SIG-M5 (cell line): ENCODE measurements at places on chromosomes 3 and 15.

DNA sequence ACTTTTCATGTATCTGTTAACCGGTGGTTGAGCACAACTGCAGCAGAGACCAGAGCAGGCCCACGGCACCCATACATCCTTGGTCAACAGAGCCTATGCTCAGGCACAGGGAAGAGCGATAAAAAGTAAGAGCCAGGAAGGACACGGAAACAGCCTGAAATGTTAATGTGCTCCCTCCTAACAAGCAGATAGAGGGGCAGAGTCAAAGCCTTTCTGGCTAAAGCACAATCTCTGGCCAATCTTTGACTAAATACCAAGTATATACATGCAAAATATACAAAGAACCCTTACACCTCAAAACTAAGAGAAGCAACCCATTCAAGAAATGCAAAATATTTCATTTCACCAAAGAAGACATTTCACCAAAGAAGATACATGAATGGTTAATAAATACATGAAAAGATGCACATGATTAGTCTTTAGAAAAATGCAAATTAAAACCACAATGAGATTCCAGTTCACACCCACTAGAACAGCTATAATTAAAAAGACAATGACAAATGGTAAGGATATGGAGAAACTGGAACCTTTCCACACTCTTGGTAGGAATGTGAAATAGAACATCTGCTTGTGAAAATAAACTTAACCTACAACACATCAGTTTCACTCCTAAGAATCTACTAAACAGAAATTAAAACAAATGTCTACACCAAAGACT is 88.0 kb downstream of the OSBPL10 start:
- DNase-seq = no peak

- DNase-seq = no peak
Observed at GRCh38 chr3:29282427-29283230, 1.8 kb downstream of the RBMS3 start.

GRCh38 chr3:64924961-64925360 is 237.2 kb upstream of the ADAMTS9 start:
- no peak for DNase-seq

DNA sequence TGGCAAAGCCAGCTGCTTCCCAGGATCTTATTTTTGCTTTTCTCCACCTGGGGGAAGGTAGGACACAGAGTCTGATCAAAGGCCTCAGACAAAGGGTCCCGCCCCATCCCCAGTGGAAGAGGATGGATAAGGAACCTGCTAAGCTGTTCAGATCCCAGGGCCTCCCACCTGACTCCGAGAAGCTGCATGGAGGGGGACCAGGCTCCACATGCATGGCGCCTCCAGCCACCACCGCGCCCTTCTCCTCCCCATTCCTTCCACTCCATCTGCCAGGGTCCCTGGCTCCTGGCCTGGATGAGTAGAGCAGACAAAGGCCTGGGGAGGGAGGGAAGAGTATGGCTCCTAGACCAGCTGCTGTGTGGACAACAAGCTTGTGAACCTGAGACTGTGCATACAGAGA is 20.0 kb upstream of the CRABP1 start:
- no peak for DNase-seq

GRCh38 chr3:138371070-138371965 is 22.9 kb downstream of the MRAS start:
- DNase-seq = no peak

DNA sequence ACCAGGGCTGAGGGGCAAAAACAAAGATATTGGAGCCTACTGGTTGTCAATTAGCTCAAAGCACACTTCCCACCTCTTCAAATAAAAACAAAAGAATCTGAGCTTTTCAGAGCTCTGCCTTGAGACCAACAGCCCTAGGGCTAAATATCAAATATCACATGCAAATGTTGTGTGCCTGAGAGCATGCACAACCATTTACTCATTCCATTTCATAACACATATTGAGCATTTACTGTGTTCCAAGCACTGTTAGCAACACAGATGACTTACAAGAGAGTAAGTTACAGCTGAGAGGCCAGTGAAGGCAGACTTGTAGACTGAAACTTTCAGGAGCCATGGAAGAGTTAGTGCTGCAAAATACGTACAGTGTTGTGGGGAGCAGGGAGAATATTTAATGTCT is 222.4 kb downstream of the CPNE4 start:
- DNase-seq = no peak

- no peak for DNase-seq
Observed at GRCh38 chr3:134477938-134478337, 7.8 kb downstream of the ANAPC13 start.

DNA sequence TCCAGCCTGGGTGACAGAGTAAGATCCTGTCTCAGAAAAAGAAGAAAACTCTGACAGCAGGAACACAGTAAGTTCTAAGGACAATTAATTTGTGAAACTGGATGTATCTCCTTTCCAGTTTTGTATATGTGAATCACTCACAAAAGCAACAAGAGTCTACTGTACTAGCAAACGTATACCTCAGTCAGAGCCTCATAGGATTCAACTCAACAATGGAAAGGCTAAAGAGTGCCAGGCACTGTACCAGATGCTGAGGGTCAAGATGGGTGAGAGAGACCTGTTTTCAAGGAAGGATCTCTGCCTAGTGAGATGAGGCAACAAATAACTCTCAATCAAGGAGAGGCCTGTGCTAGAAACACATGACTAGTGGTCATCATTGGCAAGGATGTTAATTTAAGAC is 14.9 kb downstream of the TBL1XR1 start:
- DNase-seq = no peak

DNA sequence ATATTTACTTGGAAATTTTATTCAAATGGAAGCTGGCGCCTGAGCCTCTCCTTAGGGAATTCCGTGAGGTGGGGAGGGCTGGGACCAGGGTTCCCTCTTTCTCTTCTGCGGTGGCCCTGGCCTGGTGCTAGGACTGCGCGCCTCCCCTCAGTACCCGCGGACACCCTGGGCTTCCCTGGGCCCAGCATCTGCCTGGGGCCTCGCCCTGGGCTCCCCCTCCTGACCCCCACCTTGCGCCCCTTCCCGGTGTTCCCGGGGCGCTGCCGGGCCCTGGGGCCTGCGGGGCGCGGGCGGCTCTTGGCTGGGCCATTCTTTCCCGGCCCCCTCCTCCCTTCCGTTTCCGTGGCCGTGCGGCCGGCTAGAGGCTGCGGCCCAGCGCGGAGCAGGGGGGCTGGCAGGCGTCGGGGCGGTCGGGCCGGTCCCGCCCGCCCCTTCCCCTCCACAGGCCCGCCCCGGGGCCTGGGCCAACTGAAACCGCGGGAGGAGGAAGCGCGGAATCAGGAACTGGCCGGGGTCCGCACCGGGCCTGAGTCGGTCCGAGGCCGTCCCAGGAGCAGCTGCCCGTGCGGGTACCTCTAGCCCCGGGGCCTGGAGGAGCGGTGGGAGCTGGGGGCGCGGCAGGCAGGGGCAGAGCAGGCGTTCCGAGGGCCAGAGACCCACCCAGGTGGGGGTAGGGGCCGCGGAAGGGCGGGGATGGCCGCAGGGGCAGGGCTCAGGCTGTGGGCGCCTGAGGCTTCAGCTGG is at the start of gene FES:
Gene FES, plus strand, starts transcription at position 529 of the 743 bp plus-strand sequence. CDS start 542 bp downstream, outside the sequence.
- DNase-seq = no peak

- DNase-seq = no peak
Observed at GRCh38 chr3:169526246-169526645, 137.3 kb downstream of the MECOM start.

DNA sequence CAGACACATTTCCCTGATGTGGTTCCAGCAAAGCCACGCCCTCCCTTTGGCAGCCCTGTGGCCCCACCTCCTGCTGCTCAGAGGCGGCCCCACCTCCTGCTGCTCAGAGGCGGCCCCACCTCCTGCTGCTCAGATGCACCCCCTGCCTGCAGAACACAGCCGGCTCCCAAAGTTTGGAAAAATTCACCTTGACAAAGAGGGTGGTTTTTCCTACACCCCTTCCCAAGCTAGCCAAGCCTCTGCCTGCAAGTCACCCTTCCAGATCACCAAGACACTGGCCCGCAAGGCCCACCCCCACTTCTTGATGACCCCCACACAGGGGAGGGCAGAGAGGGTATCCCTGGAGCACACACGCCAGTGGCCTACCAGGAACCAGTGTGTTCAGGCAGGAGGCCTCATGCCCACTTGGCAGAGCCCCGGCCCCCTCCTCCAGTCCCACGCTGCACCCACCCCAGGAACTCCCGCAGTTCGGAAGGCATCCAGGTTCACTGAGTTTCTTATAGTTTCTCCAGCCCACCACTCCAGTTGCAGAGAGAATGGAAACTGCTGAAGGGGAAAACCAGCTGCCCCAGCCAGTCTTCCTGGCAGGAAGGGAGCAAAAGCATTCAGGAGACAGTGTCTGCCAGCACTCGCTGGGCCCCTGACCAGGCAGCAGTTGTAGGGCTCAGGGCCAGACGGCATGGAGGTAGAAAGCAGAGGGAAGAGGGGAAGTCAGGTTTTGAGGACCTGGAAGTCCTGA is 2.3 kb upstream of the HAPLN3 start:
- DNase-seq = no peak

DNA sequence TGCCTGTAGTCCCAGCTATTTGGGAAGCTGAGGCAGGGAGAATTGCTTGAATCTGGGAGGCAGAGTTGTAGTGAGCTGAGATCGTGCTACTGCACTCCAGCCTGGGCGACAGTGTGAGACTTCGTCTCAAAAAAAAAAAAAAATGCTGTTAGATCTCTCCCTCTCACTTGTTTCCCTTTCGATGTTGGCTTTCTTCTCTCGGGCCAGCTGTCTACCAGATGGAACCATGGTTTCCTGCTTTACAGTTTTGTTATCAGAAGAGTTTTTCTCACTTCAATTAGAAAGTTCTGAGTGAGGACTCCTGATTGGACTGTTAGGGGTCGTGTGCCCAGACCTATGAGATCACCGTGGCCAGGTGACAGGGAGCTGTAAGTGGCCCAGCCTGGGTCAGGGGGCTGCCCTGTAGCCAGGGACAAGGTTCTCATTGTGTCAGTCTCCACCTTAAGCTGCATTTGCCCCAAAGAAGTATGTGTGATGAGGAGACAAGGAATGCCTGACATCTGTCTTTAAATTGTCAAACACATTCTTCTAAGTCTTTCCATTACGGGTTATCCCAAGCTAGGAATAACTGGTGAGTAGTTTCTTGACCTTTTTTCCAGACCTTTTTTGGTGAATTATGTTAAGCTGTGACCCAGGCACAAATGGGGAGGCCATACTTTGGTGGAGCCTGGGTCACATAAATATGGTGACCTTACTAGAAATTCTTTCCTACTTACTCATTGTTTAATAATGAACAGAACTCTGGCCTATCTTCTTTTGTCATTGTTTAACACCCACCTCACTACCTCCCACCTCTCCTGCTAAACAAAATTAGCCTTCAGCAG is 25.2 kb downstream of the SNAPC5 start:
- DNase-seq = no peak

GRCh38 chr3:152849996-152850578 is 15.2 kb downstream of the P2RY1 start:
- no peak for DNase-seq
